ENCODE measurements at places on chromosomes 16 and 17. TPM values are rescaled to one million over a fixed set of nuclear protein-coding genes. Genes with fewer than 3 reads are reported as not detected.

GRCh38 chr17:72407336-72407909, 286.6 kb downstream of the SOX9 start:
- DNase-seq = peak; percentile 96

- no peak for DNase-seq
Observed at GRCh38 chr17:263773-264172, 82.3 kb upstream of the DOC2B start.

The YBX2 gene
- total RNA-seq = not detected

GRCh38 chr17:41150026-41150425, 401 bp upstream of the KRTAP4-5 start:
- DNase-seq = no peak

GRCh38 chr17:19022747-19023146, 18.2 kb upstream of the FAM83G start:
- no peak for DNase-seq

DNA sequence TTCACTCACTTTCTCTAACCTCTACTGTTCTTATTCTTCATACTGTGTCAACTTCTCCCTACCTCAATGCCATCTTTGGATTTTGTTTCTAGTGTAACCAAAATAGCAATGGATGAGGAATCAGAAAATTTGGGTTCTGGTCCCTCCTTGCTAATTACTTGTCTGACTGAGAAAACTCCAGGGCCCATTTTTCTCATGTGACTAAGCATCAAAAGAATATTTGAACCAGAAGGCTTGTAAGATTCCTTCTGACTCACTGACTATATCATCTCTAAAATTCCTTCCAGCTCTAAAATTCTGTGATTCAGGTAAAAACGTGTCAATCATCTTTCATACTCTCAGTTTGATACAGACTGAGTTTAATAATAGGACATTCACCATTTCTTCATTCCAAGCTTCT, 57.9 kb downstream of the BRIP1 start:
- peak; percentile 34 for DNase-seq

GRCh38 chr16:56450275-56450985, 702 bp downstream of the NUDT21 start:
- no peak for DNase-seq

The GDPD3 gene
- 0.43 TPM for total RNA-seq
